Type B pancreatic cell (in vitro differentiated cells): ENCODE measurements at places on chromosomes 5 and 9.

DNA sequence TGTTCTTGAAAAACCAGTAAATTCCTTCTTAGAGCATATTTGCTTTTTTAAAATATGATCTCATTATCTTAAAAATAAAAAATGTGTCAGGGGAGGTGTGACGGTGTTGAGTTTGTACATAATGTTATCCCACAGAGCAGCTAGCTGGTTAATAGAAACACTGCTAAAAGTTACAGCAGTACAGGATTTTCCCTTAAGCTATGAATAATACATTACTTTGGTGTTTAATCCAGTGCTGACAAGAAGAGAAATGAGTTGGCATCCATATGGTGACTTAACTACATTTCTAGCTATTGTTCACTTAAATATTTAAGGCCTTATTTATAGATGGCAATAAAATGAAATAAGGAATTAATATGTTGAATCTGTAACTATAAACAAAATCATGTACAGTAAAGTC is 883.1 kb downstream of the CDH18 start:
- no peak overlapping the region for H3K4me3 ChIP-seq
- no peak for DNase-seq
- H3K36me3 ChIP-seq: no peaks in the 10 kb centered on the region
- no peaks in the 10 kb centered on the region for H3K27me3 ChIP-seq
- no peaks in the 10 kb centered on the region for H3K4me1 ChIP-seq

DNA sequence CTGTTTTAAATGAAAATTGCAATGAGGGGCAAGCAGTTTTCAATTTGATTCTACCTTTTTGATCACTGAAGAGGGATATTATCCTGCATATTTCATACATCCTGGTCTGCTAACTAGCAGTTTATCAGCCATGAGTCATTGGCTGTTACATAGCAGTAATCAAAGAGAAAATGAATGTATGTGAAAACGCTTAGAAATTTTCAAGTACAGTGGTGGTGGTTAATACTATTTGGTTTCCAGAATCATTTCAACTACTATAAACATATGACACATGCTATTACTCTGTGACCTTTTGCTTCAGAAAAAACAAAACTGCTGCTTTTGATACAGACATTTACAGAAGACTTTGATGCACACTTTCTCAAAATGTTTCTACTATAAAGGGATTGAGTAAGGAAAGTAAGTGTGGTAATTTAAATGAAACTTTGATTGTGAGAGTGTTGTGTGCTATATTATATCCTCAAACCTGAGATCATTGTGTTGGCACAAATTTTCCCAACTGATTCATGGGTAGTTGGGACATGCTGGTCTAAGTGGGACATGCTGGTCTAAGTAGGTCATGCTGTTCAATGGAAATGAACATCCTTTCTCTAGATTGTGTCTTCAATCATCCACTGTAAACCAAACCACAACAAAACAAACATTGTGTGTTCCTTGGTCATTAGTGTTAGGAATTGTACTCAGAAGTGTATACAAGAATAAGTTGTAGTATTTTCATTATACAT is 5.1 kb downstream of the RNF14 start:
- no peaks in the 10 kb centered on the region for H3K27me3 ChIP-seq
- peaks cover 21% of the 10 kb centered on the region for H3K36me3 ChIP-seq
- peaks cover 13% of the 10 kb centered on the region for H3K4me1 ChIP-seq

- H3K36me3 ChIP-seq: no peaks in the 10 kb centered on the region
- H3K4me1 ChIP-seq: no peaks in the 10 kb centered on the region
- H3K27me3 ChIP-seq: no peaks in the 10 kb centered on the region
- H3K27ac ChIP-seq: peak overlapping the region; percentile 15
- no peak overlapping the region for H3K4me3 ChIP-seq
- no peak for DNase-seq
Observed at GRCh38 chr5:134437847-134438581, 26.3 kb upstream of the CDKN2AIPNL start.

GRCh38 chr9:21674894-21675293 is 127.5 kb upstream of the MTAP start:
- no peaks in the 10 kb centered on the region for H3K27me3 ChIP-seq
- H3K36me3 ChIP-seq: no peaks in the 10 kb centered on the region
- H3K4me1 ChIP-seq: no peaks in the 10 kb centered on the region
- no peak for DNase-seq
- no peak overlapping the region for H3K4me3 ChIP-seq

DNA sequence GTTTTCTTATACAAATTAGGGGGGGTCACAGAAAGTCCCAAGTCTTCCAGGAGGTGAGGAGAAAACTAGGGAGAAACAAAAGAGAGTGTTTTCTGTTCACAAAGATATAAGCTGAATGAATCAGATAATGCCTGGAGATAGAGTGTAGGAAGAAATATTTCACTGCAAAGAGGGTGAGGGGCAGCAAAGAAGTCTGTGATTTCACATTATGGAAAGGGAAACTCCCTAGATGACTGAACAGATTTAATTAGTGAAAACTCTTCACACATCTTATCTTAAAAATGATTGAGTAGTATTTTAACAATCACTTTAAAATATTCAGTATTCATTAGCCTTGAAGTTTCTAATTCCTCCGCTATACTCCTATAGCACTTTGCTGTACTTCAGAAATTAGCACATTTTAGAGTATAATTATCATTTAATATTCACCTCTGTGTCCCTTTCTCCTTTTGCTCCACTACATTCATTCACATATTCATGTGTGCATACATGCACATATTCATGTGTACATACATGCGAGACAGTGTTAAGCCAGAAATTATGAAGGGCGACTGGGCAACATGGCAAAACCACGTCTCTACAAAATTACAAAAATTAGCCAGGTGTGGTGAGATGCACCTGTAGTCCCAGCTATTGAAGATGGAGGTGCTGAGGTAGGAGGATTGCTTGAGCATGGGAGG is 332.2 kb downstream of the HTR1A start:
- no peaks in the 10 kb centered on the region for H3K27me3 ChIP-seq
- no peaks in the 10 kb centered on the region for H3K36me3 ChIP-seq
- H3K4me1 ChIP-seq: no peaks in the 10 kb centered on the region
- no peak overlapping the region for H3K4me3 ChIP-seq

DNA sequence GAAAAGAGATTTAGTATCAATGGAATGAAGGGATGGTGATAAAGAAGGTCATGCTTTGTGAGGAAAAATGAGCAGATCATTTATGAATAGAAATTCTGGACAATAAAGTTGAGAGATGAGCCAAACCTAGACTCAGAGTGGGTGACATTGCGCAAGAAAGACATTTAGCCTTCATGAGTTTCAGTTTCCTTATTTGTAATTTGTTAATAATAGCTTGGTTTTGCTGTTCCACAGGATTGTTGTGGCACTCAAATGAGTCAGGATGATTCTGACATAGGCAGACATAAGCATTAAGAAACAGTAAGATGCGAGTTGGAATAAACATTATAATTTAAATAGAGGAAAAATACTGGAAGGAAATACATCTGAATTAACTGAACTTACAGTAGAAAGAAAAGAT is 34.8 kb downstream of the ITGA2 start:
- no peaks in the 10 kb centered on the region for H3K27me3 ChIP-seq
- no peak overlapping the region for H3K27ac ChIP-seq
- H3K4me3 ChIP-seq: no peak overlapping the region
- no peaks in the 10 kb centered on the region for H3K4me1 ChIP-seq
- no peak for DNase-seq
- H3K36me3 ChIP-seq: no peaks in the 10 kb centered on the region

GRCh38 chr5:78627175-78627574 is 21.4 kb downstream of the LHFPL2 start:
- peaks cover 67% of the 10 kb centered on the region for H3K4me1 ChIP-seq
- peak; percentile 7 for DNase-seq
- H3K27me3 ChIP-seq: peaks cover 4% of the 10 kb centered on the region
- H3K36me3 ChIP-seq: peaks cover 34% of the 10 kb centered on the region
- no peak overlapping the region for H3K27ac ChIP-seq

- no peak overlapping the region for H3K4me3 ChIP-seq
- H3K36me3 ChIP-seq: peaks cover 4% of the 10 kb centered on the region
- DNase-seq: no peak
- no peaks in the 10 kb centered on the region for H3K27me3 ChIP-seq
Observed at GRCh38 chr5:15515229-15515628, 15.2 kb downstream of the FBXL7 start.

DNA sequence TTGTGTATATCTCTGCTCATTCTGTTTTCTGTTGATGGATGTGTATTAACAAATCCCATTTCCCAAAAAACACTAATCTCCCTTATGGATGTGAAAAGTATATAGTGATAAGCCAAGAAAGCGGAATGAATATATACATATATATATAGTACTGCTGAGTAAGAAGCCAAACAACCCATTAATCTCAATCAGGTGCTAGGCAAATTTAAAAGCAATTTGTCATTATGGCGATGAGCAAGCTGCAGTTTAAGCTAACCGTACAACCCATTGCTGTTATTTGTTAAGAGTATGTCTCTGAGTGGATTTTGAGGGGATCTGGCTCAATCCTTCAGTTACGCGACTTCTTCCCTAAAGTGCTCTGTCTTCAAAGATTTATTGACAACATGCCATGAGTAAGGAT is 640.4 kb upstream of the ARRDC3 start:
- no peak overlapping the region for H3K4me3 ChIP-seq
- peaks cover 5% of the 10 kb centered on the region for H3K4me1 ChIP-seq
- H3K27me3 ChIP-seq: peaks cover 6% of the 10 kb centered on the region
- H3K36me3 ChIP-seq: no peaks in the 10 kb centered on the region
- no peak overlapping the region for H3K27ac ChIP-seq
- no peak for DNase-seq

DNA sequence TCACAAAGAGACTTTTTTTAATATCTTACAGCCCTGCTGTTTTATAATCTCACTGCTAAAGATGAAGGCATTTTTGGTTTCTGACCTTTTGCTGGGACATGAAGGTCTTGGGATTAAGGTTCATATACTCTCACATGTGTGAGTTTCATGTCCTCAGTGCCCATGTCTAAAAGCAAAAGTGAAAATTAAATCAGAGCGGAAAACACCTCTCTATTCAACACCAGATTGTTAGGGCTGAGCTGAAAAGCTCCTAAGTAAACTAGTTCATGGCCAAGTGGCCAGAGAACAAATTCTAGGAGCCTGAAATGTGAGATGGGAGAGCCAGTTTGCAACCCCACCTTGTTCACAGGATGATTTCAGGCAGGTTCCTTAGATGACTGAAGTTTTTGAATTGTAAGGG is 110.9 kb downstream of the GRIA1 start:
- H3K27me3 ChIP-seq: no peaks in the 10 kb centered on the region
- H3K27ac ChIP-seq: no peak overlapping the region
- no peak overlapping the region for H3K4me3 ChIP-seq
- no peaks in the 10 kb centered on the region for H3K36me3 ChIP-seq

GRCh38 chr5:74357827-74358226 is 282.7 kb downstream of the ENC1 start:
- peaks cover 10% of the 10 kb centered on the region for H3K4me1 ChIP-seq
- no peaks in the 10 kb centered on the region for H3K36me3 ChIP-seq
- no peak for DNase-seq
- H3K4me3 ChIP-seq: no peak overlapping the region
- no peak overlapping the region for H3K27ac ChIP-seq
- no peaks in the 10 kb centered on the region for H3K27me3 ChIP-seq

DNA sequence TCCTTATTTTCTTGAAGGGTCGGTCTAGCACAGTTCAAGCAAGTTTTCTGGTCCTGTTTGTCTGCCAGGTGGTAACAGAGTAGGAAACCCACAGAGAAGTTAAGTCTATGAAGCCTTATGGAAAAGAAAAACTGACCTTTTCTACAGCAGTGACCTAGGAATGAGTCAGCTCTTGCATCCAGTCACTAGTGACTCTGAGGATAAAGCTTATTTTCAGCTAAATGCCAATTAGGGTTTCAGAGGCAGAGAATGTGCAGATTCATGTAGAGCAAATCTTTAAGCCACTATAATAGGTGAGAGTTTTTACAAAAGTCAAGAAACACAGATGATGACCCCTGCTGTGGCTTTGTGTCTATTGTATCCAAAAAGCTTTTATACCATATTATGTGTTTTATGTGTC is 100.7 kb downstream of the CWC27 start:
- H3K27ac ChIP-seq: no peak overlapping the region
- no peak for DNase-seq
- no peaks in the 10 kb centered on the region for H3K27me3 ChIP-seq
- H3K4me3 ChIP-seq: no peak overlapping the region

DNA sequence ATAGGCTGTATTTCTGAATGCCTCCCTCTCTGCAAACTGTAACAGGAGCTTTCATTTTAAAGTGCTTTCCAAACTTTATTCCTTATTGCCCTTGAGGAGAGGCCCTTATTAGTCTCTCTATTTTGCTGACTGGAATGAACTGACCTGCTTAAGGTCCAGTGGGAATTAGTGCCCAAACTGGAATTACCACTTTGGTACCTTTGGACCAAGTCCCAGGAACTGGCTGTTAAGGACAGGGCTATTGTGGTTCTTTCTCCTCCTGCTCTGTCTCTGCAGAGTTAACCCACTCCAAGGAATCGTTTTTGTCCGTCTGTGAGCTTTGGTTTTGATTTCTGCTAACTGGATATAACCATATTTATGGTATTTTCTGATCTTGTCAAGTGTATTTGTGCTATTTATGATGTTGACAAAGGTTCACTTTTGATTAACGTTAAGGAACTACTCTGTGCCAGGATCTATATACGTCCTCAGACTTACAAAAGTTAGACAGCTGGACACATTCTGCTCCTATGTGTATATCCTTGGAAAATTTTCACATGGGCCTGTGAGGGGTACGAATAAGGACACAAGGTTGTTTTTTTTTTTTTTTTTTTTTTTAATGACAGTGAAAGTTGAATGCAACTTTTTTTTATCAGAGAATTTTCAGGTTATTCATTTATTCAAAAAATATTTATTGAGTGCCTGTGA is 189.1 kb upstream of the ANKRD55 start:
- H3K4me3 ChIP-seq: peak overlapping the region; percentile 5
- no peak overlapping the region for H3K27ac ChIP-seq
- H3K36me3 ChIP-seq: peaks cover 3% of the 10 kb centered on the region
- H3K27me3 ChIP-seq: no peaks in the 10 kb centered on the region
- H3K4me1 ChIP-seq: peaks cover 12% of the 10 kb centered on the region

- no peaks in the 10 kb centered on the region for H3K36me3 ChIP-seq
- H3K27me3 ChIP-seq: peaks cover 4% of the 10 kb centered on the region
- H3K4me1 ChIP-seq: peaks cover 3% of the 10 kb centered on the region
- peak overlapping the region; percentile 90 for H3K27ac ChIP-seq
Observed at GRCh38 chr9:135613946-135614805, 25.2 kb downstream of the GLT6D1 start.

GRCh38 chr9:134234001-134234660 is 69.8 kb upstream of the RNU6ATAC start:
- no peaks in the 10 kb centered on the region for H3K36me3 ChIP-seq
- no peak overlapping the region for H3K4me3 ChIP-seq
- peaks cover 3% of the 10 kb centered on the region for H3K4me1 ChIP-seq
- H3K27ac ChIP-seq: no peak overlapping the region
- no peak for DNase-seq
- peaks cover 5% of the 10 kb centered on the region for H3K27me3 ChIP-seq

- no peaks in the 10 kb centered on the region for H3K36me3 ChIP-seq
- H3K27ac ChIP-seq: no peak overlapping the region
- no peak overlapping the region for H3K4me3 ChIP-seq
- H3K4me1 ChIP-seq: peaks cover 3% of the 10 kb centered on the region
Observed at GRCh38 chr5:110517396-110517795, 209.1 kb downstream of the TMEM232 start.

DNA sequence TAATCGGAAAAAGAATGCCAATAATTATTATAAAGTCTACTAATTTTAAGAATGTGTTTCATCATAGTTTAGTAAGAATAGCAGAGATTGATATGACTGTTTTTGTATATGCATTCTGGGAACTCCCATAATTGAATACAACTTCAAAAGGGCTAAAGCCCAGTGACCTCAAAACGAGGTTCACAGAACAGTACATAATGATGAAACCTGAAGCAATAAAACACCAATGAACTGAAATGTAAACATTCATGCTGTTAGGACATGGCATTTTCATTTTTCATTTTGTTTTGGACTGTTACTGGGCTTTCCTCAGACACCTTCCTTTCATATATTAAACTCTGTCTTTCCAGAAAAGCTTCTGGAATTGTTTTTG is 684 bp upstream of the JMY start:
- no peaks in the 10 kb centered on the region for H3K36me3 ChIP-seq
- DNase-seq: no peak
- peaks cover under 1% of the 10 kb centered on the region for H3K4me1 ChIP-seq
- H3K4me3 ChIP-seq: peak overlapping the region; percentile 96
- H3K27ac ChIP-seq: peak overlapping the region; percentile 98
